AG10803 (cell line): ENCODE measurements at places on chromosomes 5 and 9.

- no peak for DNase-seq
These were observed 143.8 kb upstream of the DHFR start for GRCh38 chr5:80798633-80799032.

- peak; percentile 45 for DNase-seq
These were observed 106.3 kb downstream of the C9orf152 start for GRCh38 chr9:110101531-110102161.

DNA sequence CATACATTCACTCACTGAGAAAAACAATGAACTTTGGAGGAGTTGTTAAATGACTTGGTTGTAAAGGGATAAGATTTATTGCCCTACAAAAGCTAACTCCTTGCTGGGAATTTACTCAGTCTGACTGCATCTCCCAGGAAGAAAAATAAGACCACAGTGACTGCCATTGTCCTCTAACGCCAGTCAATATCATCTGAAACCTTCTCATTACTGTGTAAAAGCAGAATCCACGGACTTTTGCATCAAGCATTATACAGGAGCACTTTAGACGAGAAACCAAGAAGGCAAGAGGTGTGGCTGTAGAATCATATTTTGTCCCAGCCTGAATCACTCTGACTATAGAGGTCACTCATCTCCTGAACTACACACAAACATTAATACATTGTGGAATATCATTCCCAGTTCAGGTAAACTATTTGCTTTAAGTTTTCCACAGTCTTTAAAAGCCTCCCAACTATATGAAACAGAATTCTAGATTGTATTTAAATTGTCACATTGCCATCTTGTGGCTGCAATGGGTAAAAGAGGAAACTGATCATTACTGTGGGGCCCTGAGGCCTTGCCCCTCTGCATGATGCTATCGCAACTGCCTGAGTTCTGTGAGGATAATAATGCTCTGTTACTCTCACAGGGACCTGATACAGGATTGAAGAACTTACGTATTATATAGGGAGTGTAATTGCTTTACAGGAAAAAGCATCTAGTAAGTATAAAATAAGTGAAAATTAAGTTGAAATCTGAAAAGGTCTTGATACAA is 142.9 kb downstream of the SLCO4C1 start:
- DNase-seq = no peak

DNA sequence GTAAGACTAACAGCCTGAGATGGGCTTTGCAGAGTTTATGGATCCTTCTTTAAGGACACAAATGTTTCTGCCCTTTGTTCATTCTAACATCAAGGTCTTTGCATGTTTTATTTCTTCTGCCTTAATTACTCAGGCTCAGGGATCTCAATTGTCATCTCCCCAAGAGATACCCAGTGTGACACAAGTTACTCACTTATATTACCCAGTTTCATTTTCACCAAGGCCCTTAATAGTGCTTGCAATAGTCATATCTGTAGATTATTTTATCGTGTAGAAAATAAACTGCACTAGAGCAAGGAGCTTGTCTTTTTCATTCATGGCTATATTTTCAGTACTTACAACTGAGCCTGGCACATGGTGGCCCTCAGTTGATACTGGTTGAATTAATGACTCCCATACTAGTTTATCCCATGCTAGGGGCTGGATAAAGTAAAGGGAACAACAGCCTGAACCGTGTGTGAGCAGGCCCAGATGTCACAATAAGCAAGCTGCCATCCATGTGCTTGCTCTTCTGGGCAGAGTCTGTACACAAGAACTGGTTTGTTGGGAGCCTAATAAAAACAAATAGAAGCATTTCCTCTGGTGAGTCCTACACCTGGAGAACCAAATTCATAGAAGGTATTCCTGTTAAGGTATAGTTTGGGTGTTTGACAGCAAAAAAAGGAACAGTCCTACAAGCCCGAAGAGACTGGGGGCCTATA is 112.5 kb upstream of the CD180 start:
- DNase-seq = no peak
